ENCODE measurements at places on chromosomes 5 and 9.

DNA sequence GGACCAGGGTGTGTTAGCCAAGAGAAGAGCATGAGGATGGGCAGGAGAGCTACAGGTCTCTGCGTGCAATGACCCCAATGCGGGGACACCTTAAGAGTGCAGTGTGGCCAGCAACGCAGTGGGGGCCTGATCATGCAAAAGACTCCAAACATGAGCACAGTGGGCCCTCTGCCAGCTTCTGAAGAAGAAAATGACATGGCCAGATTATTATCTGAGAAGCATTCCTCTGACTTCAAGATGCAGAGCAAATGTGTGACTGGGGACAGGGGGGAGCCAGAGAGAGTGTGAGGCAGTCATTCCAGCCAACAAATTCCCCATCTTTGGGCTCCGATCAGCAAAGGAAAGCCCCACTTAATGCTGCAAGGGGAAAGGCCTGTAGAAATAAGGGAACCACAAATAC is 229.4 kb downstream of the CDK5RAP2 start:
- DNase-seq = no peak

GRCh38 chr9:112162621-112163413 is 12.3 kb downstream of the SUSD1 start:
- DNase-seq = no peak

DNA sequence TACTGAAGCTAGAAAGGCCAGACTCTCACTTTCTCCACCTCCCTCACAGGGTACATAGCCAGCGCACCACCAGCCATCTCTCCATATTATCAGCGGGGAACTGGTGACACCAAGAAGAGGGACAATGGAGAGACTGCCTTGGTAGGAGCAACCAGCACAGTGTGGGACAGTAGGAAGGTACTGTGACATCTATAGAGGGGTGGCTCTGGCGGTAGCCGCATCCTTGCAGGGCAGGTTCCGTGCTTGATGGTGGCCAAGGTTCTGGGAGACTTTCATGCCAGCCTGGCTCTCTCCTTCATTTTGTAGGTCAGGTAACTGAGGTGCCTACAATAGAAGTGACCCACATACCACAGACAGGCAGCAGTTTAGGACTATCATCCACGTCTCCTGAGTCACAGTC is 65.5 kb upstream of the SMIM23 start:
- DNase-seq = no peak

- DNase-seq = no peak
Observed at GRCh38 chr5:52947208-52947607, 41.9 kb upstream of the ITGA2 start.

DNA sequence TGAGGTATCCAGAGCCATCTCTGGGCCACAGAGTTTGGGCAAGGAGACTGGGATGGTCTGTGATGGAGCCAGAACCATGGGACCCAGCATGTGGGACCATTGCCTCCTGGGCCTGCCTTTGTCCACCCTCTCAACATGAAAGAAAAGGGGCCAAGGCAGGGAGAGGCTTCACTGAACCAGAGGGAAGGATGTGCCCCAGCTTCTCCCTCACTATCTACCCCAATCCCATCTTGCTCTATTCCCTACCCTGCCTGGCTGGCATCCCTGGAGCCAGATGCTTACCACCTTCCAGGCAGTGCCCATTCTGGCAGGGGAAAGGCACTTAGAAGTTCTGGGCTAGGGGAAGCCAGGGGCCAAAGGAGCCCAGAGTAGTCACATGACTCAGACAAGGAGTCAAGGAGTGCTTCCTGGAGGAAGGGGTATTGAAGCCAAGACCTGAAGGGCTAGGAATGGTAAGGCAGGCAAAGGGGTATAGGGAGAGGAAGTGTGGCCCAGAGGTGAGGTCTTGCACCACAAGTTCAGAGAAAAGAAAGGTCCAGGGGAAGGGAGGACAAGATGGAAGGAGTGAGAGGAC is 9.8 kb downstream of the PDLIM4 start:
- DNase-seq = no peak

GRCh38 chr5:141001446-141001843 is 35.2 kb downstream of the PCDHAC2 start:
- DNase-seq = no peak

GRCh38 chr5:95619096-95619495 is 791 bp upstream of the GPR150 start:
- DNase-seq = no peak

- DNase-seq = no peak
Observed at GRCh38 chr5:99019812-99020697, 91.2 kb upstream of the CHD1 start.

GRCh38 chr9:5569409-5569808 is 59.1 kb downstream of the PDCD1LG2 start:
- no peak for DNase-seq

DNA sequence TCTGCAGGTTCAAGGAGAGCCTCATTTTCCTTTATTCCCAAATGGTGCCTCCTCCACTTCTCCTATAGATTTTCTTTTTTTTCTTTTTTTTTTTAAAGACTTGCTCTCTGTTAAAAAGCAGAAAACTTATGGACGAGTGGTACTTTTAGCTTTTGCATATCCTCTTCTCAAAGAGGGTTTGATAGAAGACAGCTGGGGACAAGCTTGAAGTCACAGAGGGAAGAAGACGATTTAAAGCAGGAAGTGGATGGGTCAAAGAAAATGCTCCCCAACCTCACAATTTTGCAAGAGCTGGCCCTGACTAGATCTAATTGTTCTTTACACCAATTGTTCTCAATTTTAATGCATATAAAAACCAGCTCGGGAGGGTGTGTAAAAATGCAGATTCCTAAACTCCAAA is 48.9 kb downstream of the APBA1 start:
- no peak for DNase-seq

DNA sequence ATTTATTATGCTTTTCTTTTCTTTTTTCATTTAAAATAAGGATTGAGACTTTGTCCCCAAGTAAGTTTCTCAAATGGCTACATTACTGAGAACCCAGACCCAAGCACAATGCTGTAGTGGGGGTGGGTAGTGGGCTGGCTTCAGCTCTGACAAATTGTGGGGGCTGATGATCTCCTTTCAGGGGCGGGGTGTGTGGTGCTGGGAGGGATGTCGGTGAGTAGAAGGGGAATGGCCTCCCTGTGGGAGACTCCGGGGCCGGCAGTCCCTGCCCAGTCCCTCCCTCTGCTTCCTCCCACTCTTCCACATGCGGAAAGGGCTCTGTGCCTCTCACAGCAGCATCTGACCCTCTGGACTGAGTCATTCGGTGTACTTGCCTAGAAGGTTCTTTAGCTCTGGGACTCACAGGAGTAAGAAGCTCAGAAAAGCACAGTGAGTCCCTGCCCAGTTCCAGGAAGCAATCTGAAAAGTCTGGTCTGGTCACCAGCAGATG is 14.3 kb downstream of the CD180 start:
- DNase-seq = no peak

- DNase-seq = no peak
Observed at GRCh38 chr9:13524245-13524644, 244.8 kb upstream of the MPDZ start.

DNA sequence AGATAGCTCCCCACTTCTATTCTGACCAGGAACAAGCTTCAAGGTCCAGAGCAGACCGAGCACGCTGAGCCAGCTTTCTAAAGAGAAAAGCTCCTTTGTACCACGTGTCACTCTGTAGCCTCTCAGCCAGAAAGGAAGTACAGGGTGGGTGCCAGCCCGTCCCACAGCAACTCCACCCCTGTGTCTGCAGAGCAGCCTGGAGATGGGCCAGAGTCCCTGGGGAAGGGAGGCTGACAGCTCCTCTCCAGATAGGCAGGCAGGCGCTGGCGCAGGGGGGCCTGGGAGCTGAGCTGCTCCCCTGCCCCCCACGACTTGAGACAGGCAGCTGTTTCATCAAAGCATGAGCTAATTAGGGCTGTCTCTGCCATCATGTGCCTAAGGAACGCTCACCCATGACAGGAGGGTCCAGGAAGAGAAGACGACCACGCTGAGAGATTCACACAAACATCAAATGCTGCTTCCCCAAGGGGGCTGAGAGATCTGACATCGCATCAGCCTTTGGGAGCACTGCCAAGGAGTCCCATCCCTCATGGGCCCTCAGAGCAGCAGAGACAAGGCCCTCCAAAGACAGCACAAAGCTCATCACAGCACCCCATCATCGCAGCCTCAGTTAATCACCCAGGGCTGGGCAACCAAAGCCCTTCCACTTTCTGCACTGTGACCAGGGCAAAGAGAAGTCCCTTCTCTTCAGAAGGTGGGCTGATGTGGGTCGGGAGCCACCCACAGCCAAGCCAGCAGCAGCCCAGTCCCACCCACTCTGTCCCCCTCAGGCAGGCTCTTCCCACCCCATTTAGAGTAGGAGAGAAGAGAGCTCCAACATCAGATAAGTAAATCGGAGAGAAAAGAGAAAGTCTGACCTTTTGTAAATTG is 78.5 kb upstream of the LRRTM2 start:
- DNase-seq = no peak

DNA sequence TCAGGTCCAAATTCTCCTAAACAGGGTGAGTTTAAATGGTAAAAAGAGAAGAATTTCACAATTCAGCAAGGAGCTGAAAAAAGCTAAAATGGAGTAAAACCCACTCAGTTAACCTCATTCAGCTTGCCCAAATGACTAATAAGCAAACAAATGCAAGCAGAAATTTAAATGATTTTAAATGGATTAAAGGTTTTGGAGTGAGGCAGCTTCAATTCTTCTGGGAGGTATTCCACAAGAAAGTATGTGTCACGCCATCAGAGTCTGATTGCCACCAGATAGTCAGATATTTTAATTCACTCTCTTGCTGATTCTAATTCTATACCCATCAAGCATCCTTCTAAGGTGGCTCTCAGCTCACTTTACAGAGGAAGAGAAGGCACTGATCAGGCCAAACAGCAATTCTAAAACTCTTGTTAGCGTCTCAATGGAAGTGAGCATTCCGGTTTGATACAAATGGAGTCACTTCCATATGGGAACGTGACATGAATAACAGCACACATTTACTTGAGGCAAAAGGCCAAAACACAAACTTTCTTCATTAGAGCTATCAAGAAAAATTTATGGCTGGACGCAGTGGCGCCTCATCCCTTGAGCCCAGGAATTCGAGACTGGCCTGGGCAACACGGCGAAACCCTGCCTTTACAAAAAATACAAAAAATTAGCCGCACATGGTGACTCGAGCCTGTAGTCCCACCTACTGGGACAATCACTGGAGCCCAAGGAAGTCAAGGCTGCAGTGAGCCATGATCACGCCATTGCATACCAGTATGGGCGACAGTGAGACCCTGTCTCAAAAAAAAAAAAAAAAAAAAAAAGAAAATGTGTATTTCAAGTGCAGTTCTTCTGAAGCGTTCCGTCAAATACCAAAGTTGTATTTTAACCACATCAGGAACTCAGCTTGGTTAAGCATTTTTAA is 2.0 kb downstream of the CLK4 start:
- no peak for DNase-seq

DNA sequence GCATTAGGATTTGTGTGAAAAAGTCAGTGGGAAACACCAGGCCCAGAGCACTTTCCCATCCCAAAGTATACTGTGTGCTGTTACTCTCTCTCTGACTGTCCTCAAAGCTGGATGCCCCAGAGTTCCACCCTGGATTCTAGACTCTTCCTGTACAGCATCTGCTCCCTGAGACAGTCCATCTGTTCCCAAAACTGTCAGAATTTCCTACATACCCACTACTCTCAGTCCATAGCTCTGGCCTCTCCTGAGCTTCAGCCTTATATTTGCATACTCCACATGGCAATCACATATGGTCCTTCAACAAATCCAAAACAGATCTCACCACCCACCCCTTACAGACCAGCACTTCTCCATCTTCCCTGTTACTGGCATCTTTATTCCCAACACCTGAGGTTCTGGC is 9.5 kb downstream of the ELP1 start:
- DNase-seq = no peak

GRCh38 chr5:17157916-17158529 is 59.4 kb upstream of the BASP1 start:
- no peak for DNase-seq

- DNase-seq = no peak
Observed at GRCh38 chr5:133285583-133286021, 233.8 kb downstream of the HSPA4 start.

- no peak for DNase-seq
Observed at GRCh38 chr5:145936401-145937131, at the start of gene SH3RF2. TSS of gene SH3RF2 (plus strand) at chr5:145936578. CDS start at chr5:145937929, 1,351 bp downstream.

GRCh38 chr5:151622367-151623088 is 31.4 kb upstream of the FAT2 start:
- DNase-seq = no peak

DNA sequence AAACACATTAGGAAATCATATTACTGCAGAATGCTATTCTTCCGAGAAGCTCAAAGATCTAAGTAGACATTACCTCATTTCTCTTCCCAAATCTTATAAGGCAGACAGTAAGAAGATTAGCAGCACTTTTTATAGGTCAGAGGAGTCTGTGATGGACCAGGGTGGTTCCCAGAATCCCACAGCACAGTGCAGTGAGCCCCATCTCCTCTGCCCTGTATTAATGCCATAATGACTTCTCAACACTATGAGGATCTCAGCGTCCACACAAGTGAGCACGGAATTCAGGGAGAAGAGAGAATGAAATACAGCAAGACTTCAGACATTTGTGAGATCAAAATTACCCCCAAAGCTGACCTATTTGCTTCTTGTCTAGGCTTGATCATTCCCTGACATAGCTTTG is 49.9 kb downstream of the PRUNE2 start:
- DNase-seq = no peak

GRCh38 chr9:85225180-85225579 is 516.6 kb downstream of the AGTPBP1 start:
- no peak for DNase-seq

- no peak for DNase-seq
Observed at GRCh38 chr9:92563116-92564100, 27.6 kb upstream of the ECM2 start.

Measured in stimulated activated CD8-positive, alpha-beta memory T cell treated with anti-CD3 and anti-CD28 coated beads, Interleukin-7, amount 100 ng/mL, for 4 hours (primary cell).